ENCODE measurements at places on chromosomes 7 and 10.

DNA sequence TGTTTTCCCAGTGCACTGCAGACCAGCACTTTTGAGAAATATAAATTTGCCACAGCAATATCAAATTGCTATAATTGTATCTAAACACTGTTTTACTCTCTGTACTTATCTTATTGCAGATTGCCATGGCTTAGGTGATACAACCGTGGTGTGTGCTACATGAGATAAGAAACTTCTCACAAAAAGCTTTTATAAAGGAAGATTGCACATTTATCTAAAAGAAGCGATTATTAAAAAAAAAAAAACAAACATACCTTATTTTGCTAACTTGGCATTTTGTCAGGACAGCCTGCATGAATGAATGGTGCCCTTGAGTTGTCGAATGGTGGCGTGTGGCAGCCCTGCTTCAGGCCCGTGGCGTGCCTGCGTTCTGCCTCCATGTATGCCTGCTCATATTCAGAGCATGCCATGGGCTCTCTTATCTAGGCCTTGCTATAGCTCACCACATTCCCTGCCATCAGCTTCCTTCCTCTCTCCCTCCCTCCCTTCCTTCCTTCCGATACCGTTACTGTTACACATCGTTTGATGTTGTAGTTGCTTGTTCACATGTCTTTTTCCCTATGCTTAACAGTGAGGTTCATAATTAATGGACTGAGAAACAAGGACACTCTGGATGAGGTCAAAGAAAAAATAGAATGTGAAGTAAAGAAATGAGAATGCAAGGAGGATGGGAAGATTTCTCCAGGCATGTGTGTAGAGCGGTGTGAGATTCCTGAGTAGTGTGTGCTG is 34.9 kb downstream of the PRKAR2B start:
- no peak for DNase-seq

- DNase-seq = no peak
Measured at GRCh38 chr7:138097064-138097741, 20.9 kb downstream of the AKR1D1 start.

- no peak for DNase-seq
Measured at GRCh38 chr7:100137851-100138760, 10.6 kb upstream of the LAMTOR4 start.

- DNase-seq = no peak
Measured at GRCh38 chr7:129824291-129825208, 128.2 kb downstream of the UBE2H start.

DNA sequence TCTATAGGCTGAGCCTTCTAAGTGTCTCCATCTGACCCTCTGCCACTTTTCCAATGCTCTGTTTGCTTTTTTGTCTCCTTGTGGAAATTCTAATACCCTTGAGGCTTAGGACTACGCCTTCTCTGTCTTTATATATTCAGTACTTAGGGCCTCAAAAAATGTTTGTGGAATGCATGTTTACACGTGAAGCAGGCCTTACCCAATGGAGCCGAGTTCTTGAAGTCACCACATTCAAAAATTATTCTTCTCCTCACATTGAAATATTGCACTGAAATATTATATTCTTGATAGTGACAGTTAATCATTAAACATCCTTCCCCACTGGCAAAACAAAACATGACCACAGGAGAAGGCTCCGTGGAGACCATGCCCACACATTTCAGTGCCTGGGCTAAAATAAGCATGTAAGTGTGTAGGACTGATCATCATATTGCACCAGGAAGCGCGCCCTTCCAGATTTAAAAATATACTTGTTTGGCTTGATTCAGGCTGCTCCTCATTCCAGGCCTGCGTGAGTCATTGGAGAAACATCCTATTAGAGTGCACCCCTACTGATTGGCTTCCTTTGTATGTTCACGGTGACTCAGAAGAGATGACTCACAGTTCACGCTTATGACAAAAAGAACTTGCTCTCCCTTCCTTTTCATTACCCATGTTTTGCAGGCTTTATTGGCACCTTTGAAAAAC is 307.4 kb upstream of the AOAH start:
- DNase-seq = no peak

DNA sequence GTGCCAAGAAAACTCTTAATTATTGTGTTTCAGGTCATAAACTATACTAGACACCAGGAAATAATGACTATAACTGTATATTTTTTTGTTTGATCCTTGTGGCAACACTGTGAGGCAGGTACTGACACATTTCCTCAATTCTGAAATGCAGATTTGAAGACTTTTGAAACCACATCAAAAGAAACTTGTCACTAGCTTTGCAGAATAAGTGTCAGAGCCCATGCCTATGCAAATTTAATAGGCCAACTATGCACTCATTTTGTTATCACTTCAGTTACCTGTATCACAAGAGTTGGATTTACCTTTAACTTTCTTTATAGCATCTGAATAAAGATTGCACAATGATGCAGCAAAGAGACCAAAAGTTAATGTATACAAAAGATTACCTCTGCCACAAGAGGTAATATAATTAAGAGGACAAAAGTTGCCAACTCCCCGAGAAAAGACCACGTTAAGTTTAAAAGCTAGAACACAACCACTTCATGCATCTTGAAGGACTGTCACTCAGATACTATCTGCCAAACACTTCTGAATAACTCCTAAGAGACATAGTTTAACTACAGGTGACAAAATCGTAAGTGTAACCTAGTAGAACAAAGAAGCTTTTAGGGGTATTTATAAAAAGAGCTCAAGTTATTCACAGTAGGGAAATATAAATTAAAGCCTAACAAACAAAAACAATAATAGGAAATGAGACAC is 80.5 kb downstream of the ELAPOR2 start:
- no peak for DNase-seq

GRCh38 chr10:74947781-74948401 is 121.5 kb downstream of the KAT6B start:
- DNase-seq = no peak

DNA sequence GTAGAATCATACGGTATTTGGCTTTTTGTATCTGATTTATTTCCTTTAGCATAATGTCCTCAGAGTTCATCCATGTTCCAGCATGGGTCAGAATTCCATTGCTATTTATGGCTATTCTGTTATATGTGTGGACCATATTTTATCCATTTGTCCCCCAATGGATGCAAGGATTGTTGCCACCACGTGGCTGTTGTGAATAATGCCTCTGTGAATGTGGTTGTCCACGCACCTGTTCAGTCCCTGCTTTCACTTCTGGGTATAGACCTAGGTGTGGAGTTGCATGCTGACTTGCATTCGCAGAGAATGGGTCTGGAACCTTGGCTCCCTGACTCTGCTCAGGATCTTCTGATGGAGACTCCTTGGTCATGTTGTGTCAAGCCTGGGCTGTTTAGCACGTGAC is 199.9 kb downstream of the CAMK1D start:
- DNase-seq = no peak

GRCh38 chr7:8391353-8392062 is 41.9 kb upstream of the NXPH1 start:
- DNase-seq = no peak

- no peak for DNase-seq
Measured at GRCh38 chr10:71938211-71938610, 26.0 kb upstream of the CHST3 start.

DNA sequence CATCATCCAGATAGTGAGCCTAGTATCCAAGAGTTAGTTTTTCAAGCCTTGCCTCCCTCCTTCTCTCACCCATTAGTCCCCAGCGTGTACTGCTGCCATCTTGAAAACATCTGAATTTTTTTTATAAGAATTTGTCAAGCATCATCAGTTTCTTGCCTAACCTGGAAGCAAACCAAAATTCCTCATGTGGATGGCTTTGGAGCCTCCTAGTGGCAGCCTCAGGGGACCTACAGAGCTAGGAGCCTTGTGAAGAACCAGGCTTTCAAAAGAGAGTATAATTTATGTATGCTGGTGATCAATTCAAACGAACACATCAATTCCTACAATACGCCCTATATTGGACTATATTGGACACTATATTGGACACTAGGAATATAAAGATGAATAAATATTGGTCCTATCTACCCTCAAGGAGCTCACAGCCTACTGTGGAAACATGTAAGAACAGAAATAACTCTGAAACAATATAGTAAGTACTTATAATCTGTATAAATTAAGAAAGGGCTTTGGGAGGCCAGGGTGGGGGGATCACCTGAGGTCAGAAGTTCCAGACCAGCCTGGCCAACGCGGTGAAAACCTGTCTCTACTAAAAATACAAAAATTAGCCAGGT is 63.4 kb downstream of the HPSE2 start:
- no peak for DNase-seq

DNA sequence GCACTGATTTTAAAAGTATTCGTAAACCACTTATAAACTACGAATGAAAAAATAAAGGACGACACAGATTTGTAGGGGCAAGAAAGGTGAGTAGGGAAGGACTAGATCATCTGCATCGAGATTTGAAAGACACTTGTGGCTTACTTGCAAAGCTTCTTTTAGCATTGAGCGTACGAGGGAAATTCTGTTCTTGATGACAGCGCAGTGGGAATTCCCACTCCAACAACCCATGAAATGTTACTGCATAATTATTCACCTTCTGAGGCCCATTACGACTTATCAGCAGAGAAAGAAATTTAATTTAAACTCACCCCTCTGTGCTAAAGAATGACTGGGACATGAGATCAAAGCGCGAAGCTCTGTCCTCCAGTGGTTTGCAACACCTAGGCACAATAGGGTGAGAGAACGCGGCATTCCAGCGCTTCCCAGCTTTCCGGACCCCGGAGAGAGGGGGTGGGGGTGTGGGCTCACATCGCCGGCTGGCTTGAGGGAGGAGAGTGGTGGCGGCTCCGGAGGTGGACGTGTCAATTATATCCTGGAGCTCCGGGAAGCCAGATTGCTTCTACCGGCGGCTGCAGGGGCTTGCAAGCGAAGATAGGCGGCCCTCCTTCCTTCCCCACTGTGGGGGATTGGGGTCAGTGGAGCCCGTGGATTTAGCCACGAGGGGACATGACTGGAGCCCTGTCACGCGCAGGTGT is 10.3 kb downstream of the SP8 start:
- no peak for DNase-seq

GRCh38 chr10:14800397-14800796 is 25.7 kb upstream of the FAM107B start:
- DNase-seq = no peak

DNA sequence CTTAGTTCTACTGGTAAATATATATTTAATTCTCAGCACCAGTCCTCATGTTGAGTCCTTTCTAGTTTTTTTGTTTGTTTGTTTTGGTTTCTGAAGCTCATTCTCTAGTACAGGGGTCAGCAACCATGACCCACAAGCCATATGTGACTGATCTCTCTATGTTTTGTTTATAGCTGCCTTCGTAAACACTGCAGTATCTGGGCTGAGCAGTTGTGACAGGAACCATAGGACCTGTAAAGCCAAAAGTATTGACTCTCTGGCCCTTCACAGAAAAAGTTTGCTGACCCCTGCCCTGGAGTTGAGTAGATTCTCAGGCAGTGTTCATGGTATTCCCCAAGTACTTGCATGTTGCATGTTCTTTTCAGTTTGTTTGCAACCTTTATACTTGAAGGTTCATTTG is 20.8 kb downstream of the NET1 start:
- DNase-seq = no peak

DNA sequence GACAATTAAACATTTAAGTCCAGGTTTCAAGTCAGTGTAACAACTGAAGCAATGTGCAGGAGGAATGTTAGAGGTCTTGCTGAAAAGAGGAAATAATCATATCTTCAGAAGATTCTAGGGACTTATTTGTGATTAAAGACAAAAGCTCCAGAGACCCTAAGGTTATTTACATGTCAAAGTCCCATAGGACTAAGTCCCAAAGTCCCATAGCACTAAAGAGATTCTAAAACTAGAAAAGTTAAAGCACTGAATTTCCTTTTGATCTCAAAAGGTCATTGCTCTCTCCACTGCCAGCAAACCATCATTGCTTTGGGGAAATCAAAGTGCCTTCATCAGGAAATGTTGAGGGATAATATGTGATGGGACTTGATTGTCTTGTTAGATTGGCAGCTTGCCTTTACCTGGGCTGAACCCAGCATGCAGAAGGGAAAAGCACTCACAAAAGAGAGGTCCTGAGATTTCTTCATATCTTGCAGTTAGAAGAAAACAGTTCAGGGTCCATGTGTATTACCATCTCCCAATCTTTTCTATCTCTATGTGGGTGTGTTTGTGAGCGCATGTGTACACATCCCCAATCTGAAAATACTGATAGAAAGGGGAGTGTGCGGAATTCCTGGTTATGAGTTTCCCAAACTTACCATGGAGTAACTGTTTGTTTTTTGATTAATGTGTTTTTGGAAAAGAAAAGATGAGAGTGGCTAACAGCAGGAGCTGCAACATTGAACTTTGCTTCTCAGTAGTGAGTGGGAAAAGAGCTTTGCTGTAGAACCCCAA is 21.8 kb downstream of the NUDT13 start:
- no peak for DNase-seq

DNA sequence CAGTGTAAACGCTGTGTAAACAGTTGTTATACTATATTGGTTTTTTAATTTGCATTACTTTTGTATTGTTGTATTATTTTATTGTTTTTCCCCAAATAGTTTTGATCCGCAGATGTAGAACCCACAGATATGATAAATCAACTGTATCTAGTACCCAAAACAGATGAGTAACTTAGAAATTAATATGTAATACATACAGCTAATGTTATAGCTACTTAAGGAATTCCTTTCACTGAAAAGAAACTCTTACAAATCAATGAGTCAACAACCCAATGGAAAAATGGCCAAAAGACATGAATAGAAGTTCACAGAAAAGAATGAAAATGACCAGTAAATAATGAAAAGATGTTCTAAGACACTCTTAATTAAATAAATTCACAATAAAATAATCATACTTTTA is 32.3 kb upstream of the ARL4A start:
- no peak for DNase-seq

GRCh38 chr10:75655791-75656451 is 224.5 kb downstream of the LRMDA start:
- DNase-seq = no peak

DNA sequence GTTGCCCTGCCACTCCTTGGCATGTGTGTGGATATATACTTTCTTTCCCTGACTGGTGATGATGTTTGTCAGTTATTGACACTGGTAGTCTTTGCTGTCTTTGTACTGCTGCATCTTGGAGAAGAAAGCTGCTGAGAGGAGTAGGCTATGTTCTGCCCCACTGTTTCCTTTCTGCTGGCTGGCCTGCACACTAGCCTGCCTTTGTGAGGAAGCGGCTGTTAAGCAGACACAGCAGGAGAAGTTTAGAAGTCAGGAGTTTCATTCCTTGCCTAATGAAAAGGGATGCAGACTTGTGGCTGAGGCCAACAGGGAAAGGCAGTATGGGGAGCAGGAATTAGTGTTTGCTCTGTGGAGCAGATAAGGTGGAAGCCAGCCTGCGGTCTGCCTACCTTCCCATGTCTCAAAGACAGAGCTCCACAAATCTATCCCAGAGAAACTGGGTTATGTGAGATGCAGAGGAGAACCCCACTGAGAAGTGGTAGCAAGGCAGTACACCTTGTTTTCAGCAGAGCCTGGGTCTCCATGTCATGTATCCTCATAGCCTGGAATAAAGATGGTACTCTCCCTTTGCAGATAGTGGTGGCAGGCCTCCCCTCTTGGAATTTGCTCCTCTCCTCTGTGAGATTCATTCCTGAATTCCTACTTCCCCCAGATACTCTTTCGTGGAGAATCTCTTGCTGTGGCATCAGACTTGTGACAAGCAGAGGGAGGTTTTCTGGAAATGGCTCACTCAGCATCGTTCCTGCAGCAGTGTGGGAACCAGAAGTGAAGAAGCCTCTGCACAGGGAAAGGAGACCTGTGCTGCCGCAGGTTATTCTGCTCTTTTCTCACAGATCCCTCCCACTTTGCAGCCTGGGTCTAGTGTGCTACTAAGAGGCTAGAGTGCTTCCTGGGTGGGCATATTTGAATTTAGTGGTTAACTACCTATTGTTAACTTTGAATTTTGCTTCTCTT is 130.2 kb downstream of the LRRC4 start:
- DNase-seq = no peak

Data from stimulated activated CD4-positive, alpha-beta T cell treated with anti-CD3 and anti-CD28 coated beads, Interleukin-1b, Interleukin-23, amount 100 ng/mL, for 1 hour (primary cell).